ENCODE measurements at places on chromosomes 12 and 14.

GRCh38 chr14:54594537-54594936, 27.6 kb downstream of the SAMD4A start:
- no peak for DNase-seq

DNA sequence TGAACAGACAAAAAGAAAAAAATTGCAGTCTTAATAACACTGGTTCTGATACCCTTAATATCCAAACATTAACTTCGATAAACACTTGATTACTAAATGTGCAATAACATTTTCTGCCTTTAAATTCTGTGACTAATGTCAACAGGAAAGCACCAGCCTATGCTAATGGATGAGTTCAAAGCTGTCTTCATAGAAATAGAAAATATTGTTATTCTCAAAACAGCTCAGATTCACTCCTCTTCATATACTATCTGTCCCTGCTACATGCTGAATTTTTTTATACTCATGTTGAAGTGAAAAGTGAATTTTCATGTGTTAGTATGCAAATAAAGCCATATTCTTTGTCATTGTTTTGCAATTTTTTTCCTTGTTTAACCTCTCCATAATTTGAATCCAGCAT, 13.9 kb downstream of the TAS2R43 start:
- DNase-seq: no peak

- no peak for DNase-seq
Observed at GRCh38 chr14:24990050-24990449, 59.9 kb downstream of the STXBP6 start.

GRCh38 chr12:113955109-113955970, 10.8 kb downstream of the RBM19 start:
- DNase-seq: no peak

GRCh38 chr14:77306416-77306815, 14.3 kb downstream of the POMT2 start:
- DNase-seq: no peak

DNA sequence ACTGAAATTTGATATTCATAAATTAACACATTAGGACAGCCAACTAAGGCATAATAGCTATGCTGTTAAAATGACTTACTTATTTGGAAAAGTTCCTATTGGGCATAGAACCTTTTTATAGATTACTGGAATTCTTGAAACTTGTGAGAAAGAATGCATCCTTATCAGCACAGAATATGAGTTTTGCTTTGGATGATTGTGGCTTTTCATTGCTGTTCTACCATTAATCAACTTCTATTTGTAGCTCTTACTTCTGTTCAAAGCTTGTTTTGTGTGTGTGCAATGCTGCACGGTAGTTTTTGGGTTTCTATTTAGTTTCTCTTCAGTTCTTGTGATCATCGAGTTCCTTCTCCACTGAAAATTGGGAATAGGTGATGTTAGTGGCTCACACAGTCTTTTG, 152.4 kb upstream of the PELI2 start:
- DNase-seq: no peak

- no peak for DNase-seq
Observed at GRCh38 chr12:96197503-96198272, 3.5 kb downstream of the ELK3 start.

DNA sequence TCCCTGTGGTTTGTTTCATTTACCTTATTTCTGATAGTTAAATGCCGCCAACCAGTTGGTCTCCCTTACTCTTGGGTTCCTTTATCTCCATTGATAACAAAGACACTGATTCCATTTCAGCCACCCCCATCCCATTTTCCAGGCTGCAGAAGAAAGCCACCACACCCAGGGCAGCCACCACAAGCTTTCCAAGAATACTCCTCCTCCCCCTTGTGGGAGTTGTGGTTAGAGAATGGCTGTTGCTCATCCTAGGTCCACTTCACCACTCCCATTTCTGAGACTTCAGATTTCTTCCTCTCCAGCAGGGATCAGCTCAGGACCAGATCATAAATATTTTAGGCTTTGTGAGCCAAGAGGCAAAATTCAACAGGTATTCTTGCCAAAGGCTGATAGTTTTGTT, 73.9 kb downstream of the ANO4 start:
- DNase-seq: no peak

GRCh38 chr12:56781726-56782125, 18.6 kb downstream of the HSD17B6 start:
- no peak for DNase-seq

- no peak for DNase-seq
Observed at GRCh38 chr12:123516216-123516780, 17.2 kb downstream of the RILPL1 start.

DNA sequence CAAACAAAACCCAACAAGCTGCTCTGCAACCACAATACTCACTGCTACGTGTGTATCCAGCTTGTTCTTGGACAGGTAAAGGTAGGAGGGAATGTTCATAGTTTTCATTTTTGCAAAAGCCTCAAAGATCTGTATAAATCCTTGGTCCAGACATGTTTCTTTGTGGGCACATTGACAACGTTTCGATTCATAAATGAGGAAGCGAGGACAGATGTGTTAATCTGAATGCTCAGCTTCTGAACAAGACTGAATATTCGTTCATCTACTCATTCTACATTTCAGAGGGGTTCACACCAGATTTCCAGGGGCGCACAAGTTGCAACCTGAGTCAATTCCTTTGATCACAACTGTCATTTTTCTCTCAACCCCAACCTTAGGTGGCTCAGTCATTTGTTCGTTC, 134.4 kb downstream of the LLPH start:
- DNase-seq: no peak

GRCh38 chr12:85865890-85866289, 8.2 kb upstream of the NTS start:
- no peak for DNase-seq

- DNase-seq: no peak
Observed at GRCh38 chr12:95429172-95429510, 44.8 kb upstream of the METAP2 start.

DNA sequence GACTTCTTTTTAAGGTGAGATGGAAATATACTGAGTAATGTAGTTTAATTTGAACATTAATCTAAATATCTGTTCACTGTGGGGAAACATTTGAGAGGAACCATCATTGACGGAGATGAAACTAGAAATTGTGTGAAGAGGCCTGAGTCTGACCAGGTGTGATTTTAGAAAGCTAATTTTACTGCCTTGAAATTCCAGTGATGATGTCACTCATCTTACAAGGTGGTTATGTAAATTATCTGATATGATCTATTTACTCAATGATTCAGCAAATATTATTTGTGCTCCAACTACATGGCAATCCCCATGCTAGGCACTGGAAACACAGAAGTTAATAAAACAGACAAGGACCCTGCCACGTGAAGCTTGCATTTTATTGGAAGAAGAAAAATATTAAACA, 435.7 kb upstream of the DCN start:
- DNase-seq: no peak

DNA sequence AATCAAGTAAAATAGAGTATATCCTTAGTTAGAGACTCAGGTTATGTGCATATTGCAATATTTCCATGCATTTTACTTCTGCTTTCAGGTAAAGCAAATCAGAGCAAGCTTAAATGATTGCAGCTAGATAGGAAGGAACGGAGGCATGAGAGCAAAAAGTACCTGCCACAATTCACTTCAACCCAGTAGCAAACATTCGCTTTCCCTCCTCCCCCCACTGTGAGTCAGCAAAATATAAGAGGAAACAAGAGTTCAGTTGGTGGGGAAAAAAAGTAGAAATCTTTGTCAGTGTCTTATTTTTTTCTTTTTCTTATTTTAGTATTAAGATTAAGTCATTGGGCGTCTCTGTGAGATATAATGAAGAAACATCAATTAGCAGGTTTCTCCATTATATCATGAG, 475.4 kb downstream of the NPAS3 start:
- no peak for DNase-seq

DNA sequence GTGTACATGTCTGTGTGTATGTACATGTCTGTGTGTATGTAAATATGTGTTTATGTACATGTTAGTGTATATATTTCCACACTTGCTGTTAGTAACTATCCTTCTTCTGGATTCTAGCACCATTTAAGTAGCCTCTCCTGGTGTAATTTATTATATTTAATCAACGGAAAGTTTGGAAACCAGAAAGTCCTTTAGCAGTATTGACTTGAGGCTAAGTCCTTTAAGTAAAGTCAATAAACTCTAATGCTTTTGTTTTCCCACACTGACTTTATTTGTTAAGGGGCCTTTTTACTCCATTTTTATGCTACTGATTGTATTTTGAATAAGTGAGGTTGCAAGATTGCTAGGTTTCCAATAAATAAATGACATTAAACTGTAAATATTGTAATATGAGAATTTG, 876.4 kb upstream of the SEL1L start:
- DNase-seq: no peak

DNA sequence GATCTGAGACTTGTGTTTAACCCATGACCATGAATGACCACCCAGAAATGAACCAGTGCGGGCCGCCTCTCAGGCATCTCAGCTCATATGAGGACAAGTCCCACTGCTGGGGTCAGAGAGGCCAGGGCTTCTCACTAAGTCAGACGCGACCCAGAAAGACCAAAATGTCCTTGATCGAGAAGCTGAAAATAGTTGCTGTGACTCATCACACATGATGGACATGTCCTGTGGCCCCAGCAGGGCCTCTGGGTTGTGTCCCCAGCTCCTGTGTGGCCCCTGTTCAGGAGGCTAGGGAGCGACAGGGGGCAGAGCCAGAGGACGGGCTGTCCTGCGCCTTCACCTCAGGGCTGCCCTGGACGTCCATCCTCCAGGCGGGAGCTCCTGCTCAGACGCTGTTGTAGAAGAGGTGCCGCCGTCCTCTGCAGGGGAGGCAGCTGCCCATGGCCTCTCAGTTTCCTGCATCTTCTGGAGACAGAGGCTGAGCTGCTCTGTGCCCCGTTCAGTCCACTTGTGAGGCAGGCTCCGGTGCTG, 29.0 kb upstream of the FAM181A start:
- no peak for DNase-seq

DNA sequence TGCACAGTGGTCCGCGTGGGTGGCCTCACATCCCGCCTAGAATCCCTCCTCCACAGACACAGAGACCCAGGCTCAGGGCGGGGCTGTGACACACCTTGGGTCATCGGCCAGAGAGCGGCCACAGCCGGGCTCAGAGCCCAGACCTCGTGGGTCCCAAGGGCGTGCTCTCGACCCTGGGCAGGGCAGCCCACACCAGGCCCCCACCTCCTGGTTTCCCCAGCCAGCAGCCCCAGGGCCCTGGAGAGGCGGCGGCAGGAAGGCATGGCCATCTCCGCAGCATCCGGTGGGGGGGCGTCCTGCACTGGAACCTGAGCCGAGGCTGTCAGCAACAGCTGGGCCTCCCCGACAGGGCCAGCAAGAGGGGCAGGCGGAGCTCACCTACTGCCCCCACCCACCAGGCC, 15.2 kb downstream of the JAG2 start:
- DNase-seq: no peak

DNA sequence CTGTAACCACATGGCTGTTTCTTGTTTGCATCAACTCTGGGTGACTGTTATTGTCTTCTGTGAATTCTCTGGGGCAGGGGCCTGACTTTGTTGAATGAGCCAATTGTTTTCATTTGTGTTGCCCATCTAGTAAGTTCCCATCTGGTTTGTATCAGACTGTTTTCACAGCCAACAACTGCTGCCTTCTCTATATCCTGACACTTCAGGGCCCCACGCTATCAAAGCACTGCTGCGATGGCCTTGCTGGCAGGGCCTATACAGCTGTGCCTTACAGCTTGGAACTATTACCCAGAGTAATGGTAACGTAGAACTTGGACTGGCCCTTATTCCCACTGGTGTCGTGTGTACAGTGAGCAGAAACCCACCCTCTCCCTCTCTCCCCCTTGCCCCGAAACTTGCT, 104.3 kb upstream of the DACT1 start:
- DNase-seq: no peak

DNA sequence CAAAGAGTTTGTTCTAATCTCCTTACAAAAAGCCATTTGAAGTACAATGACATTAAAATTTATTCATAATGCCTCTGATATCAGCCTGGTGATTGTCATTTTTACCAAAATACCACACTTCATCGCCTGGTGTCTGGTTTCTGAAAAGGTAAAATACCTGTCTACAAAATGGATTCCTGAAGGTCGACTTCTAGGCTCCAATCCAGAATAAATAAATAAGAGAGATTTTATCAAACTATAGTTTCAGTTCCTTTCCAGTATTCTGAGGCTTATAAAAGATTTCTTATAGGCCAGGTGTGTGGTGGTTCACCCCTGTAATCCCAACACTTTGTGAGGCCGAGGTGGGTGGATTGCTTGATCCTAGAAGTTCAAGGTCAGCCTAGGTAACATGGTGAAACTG, 340.7 kb downstream of the SLC16A7 start:
- DNase-seq: no peak

DNA sequence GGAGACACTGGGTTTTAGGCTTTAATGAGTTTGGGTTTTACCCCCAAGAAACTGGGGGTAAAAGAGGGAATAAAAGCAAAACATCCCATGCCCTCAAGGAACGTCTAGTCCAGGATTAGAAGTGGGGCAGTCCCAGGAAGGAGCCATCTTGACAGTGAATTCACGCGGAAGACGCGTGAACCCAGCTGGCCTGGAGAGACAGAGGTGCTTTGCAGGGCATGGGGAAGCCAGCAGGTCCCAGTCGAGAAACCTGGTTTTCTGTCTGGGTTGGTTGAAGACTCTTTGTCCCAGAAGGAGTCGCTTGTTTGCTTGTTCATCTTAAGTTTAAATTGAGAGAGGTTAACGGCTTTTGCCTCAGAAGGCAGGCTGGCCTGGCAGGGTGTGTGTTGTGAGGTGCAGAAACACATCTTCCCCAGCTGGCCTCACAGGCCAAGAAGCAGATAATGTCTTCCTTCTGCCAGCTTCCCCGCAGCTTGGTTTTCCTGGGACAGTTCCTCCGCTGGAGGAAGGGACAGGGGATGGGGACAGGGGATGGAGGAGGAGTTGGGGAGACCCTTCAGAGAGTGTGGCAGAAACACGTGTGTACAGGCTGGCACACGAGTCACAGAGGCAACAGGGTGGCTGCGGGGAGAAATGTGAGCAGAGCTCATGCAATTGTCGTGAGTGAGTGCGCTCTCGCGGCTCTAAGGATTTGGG, 18.5 kb upstream of the CD9 start:
- no peak for DNase-seq

DNA sequence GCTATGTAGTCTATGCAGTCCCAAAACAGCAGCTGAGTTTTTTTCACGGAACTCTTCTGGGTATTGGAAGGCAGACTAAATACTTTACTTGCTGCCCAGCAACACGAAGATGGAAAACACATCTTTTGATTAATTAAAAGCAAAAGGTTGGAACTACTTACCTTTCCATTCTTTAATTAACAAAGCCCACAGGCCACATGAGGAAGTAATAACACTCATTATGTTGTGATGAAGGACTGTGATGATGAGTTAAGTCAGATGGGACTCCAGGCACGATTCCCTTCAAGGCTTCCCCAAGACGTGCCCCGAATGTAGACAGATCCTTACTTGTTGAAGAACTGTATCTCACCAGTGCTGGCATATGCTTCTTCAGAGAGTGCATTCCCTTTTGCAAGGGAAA, 129.0 kb downstream of the WIF1 start:
- DNase-seq: no peak

GRCh38 chr14:65219353-65219752, 117.0 kb upstream of the MAX start:
- DNase-seq: no peak

GRCh38 chr14:96626121-96626768, 124.1 kb downstream of the PAPOLA start:
- DNase-seq: no peak

- peak; percentile 66 for DNase-seq
Observed at GRCh38 chr14:100640471-100641273, 53.5 kb upstream of the BEGAIN start.

Data from activated CD4-positive, alpha-beta T cell treated with anti-CD3 and anti-CD28 coated beads for 24 hours (primary cell).